Bronchus fibroblast of lung (primary cell): ENCODE measurements at places on chromosomes 2 and 18. TPM values are rescaled to one million over a fixed set of nuclear protein-coding genes. Genes with fewer than 3 reads are reported as not detected.

Gene RIT2
- not detected in 2 replicates for total RNA-seq

Gene ERCC3
- total RNA-seq = 27.2 and 29.0 TPM in 2 replicates

Gene IGFBP5
- 11.6 and 13.7 TPM in 2 replicates for total RNA-seq

Gene SERPINB3
- not detected in 2 replicates for total RNA-seq

Gene EMILIN1
- 188 and 191 TPM in 2 replicates for total RNA-seq

Gene POMC
- total RNA-seq = 3.1 and 4.0 TPM in 2 replicates

Gene FTCDNL1
- total RNA-seq = 0.30 and 1.2 TPM in 2 replicates

Gene SP140
- 0.74 and 2.0 TPM in 2 replicates for total RNA-seq

Gene STAT4
- under 0.01 and 0.15 TPM in 2 replicates for total RNA-seq

Gene CYS1
- total RNA-seq = 0.30 and 0.50 TPM in 2 replicates

Gene FZD7
- 30.6 and 31.8 TPM in 2 replicates for total RNA-seq

Gene SNRPD1
- 14.5 and 21.6 TPM in 2 replicates for total RNA-seq

Gene MAP3K19
- not detected in 2 replicates for total RNA-seq

Gene LIMS3
- total RNA-seq = 1.0 and 1.2 TPM in 2 replicates

Gene TRABD2A
- 6.8 and 9.6 TPM in 2 replicates for total RNA-seq

Gene CHRNA1
- 0.15 and 0.34 TPM in 2 replicates for total RNA-seq

Gene ELOA2
- total RNA-seq = not detected in 2 replicates

Gene MRPS5
- total RNA-seq = 37.3 and 43.0 TPM in 2 replicates

Gene CD226
- total RNA-seq = under 0.01 TPM in 1 of 2 replicates, not detected in the other

Gene TRAPPC8
- total RNA-seq = 16.8 and 20.1 TPM in 2 replicates

Gene BCL11A
- total RNA-seq = 0.15 and 0.17 TPM in 2 replicates

Gene ERLEC1
- 72.3 and 72.8 TPM in 2 replicates for total RNA-seq

Gene BUB1
- 56.5 and 59.0 TPM in 2 replicates for total RNA-seq
